ENCODE measurements at places on chromosomes 6 and 20.

DNA sequence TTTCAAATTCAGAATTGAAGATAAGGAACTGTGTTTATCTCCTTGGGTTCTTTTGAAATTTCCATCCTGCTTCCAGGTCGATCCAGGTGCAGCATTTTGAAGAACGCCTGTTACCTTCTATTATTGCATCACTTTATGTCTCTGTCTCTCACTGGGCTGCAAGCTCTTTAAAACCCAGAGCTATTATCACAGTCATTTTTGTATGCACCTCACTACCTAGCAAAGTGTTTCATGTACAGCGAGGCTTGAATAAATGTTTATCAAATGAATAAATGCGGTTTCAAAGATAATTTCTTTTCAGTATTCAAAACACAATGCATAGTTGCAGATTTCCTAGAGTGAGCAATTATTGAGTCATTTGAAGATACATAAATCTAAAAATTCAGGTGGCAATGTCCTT lies 34.2 kb downstream of the GFOD1 start:
- no peak for DNase-seq

- DNase-seq = no peak
Measured at GRCh38 chr6:41523915-41524633, 22.1 kb upstream of the FOXP4 start.

DNA sequence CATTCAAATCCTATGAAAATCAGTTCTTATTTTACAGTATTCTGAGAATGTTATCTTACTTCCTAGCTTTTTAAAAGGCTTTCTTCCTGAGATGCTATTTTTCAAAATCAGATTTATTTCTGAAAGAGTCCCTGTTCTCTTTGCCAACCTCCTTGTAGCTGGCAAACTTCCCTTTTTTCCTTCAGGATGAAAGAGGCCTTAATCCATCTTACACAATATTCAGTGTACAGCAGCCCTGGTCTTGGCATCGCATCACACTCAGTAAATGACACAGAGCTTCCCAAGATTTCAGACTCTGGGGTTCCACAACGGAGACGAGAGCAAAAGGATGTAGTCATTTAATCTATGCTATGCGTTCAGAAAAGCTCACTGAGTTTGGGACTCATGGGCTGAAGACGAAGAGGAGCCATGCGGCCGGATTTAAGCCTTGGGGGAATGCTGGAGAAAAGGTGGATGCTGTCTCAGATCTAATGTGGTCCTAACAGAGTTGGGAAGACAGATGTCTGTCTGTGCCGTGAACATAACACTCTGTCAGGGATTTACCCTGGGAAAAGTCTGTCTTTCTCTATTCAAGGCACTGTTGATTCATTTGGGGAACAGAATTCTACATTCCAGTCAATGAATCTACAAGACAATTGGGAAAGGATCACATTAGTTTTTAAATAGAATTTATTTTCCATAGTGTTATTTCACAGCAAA lies 616.4 kb upstream of the AGPAT4 start:
- DNase-seq = no peak

- DNase-seq = peak; percentile 100
Measured at GRCh38 chr20:44692932-44693480, 22.2 kb upstream of the CCN5 start.

DNA sequence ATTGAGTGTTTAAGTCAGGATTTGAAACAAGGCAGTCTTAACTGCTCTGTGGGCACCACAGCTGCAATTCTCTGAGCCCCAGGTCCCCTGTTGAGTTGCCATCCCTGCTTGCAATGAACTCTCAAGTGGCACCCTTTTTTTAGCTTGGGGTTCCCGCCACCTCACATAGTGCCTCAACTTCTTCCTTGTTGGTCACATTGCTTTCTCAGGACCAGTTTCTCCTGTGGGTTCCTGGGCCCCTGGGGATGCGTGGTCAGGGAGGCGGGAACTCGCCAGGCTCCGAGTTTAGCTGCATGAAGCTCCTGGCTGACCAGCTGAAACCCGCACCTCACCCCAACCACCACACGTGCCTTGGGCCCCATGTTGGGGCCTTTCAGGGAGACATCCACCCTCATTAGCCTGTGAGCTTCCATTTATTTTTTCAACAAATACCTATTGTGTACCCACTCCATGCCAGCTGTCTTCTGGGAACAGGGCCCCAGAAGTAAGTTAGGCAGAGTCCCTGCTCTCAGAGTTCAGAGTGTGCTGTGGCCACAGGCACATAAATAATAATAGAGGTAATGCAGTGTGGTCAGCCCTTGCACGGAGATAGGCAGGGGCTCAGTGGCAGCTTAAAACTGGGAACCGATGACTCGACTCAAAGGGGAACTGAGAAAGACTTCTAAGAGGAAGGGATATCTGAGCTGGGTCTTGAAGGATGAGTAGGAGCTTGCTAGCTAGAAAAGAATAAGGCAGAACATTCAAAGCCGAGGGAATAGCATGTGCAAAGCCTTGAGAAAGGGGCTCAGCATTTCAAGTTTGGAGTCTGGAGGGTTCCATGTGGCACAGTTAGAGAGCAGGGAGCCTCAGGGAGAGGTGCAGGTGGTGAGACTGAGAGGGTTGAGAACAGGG lies 33.9 kb upstream of the FAM83D start:
- no peak for DNase-seq

- DNase-seq = peak; percentile 41
Measured at GRCh38 chr20:44900231-44900854, 9.5 kb upstream of the PABPC1L start.

All from ELR (cell line).